ENCODE measurements at places on chromosomes 1 and 21.

DNA sequence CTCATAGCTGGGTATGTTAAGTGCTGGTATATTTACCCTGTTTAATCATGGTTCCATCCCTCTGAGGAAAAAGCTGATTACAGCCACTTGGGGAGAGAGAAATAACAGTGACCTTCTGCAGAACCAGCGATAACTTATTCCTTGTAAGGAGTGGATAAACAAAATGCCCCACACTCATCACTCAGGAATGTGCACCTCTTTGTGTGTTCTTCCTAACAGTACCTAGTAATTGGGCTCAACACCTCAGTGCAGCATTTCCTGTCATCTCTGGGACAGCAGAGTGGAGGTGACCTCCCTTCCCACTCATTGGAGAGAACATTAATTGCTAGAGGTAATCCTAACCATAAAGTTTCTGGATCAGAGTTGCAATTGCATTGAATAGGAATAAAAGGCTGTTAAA is 112.5 kb upstream of the F3 start:
- no peak for DNase-seq

GRCh38 chr1:214525535-214526019 is 25.8 kb downstream of the PTPN14 start:
- no peak for DNase-seq

- DNase-seq: no peak
Observed at GRCh38 chr1:180964595-180964994, 51.9 kb downstream of the KIAA1614 start.

DNA sequence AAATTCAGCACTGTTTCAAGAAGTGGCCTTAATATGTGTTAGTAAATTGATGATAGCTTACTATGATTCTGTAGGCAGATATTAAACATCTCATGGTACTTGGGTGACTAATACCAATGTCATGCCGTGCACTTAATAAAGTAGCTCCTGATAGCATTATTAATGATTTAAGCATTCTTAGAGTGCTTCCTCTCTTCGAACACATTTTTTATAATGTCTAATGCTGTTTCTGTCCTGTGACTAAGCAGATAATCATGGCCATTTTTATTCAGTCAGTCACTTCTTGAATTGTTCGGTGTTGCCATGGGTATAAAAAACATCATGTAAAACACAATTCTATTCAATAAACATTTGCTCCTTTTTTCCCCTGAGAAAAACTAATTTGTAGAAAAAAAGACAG is 804.6 kb upstream of the ADGRL4 start:
- DNase-seq: no peak

GRCh38 chr1:233269656-233270055 is 25.9 kb downstream of the PCNX2 start:
- DNase-seq: no peak

DNA sequence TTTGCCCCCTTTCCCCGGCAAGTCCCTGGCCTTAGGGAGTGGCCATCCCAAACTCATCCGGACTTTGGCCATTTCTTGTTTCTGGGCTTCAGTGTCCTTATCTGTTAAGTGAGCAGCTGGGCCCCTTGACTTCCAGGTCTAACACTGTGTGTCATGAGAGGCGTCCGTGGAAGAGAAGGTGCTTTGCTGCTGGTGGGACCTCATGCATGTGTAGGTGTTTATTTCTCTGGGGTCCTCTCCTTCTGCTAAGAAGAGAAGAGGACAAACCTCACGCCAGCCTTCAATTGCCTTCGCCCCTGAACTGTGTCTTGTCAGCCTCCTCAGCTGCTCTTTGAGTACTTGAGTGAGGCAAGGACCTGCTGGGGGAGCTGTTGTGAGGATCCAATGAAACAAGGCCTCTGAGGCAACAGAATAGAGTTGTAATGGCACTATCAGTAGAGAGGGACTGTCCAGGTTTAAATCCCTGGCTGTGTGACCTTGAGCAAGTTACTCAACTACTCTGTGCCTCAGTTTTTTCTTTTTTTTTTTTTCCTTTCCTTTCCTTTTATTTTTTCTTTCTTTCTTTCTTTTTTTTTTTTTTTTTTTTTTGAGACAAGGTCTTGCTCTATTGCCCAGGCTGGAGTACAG is 72.5 kb downstream of the RUNX3 start:
- DNase-seq: no peak

DNA sequence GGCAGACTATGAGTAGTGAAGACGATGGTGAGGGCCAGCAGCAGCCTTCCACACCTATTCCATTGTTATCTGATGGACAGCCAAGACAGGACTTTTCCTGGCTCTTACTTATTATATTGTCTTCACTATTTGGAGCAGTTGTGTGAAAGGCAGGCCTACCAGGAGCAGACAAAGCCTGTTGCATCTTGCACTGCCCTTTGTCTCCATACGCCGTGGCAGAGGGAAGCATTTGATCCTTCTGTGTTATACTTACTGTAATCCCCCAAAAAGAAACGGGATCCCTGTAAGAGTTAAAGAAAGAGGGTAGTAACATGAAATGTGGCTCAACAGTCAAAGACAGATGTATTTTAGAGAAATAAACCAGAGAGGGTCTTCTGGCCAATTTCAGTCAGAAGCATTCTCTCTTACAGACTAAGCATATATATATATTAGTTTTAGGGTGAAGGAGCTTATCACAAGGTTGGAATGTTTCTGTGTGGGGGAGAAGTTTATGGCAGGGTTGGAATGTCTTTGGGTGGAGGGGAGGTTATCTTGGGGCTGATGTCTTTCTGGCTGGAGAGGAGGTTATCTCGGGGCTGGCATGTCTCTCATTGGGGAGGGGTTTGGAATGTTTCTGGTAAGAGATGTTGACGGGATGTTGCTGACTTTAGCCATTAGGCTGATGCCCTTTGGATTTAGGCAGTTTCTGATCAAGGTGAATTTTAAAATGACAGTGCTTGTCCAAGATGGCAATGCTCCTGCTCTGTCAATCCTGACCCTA is 23.4 kb upstream of the HSD3B1 start:
- no peak for DNase-seq

DNA sequence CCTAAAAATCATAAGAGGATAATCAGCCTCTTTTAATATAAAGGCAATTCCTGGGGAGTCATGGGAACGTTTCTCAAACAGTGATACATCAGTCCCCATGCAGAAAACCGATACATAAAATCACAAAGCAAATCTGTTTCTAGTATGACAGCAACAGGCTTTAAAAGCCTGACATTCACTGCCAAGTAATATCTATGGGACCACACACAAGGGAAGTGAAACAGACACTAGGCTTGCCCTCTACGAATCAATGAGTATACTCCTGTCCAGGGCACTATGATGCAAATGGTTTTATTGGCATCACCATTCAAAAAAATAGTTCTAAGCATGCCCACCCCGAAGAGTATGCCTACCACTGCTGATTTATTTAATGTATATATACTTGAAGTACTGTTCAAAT is 54.4 kb downstream of the TIAM1 start:
- no peak for DNase-seq

- DNase-seq: no peak
Observed at GRCh38 chr1:114218361-114219171, 64.9 kb upstream of the SYT6 start.

- no peak for DNase-seq
Observed at GRCh38 chr1:51044834-51045233, 57.2 kb upstream of the C1orf185 start.

Measured in stimulated activated CD4-positive, alpha-beta T cell treated with anti-CD3 and anti-CD28 coated beads, Interleukin-15, amount 100 ng/mL, for 24 hours (primary cell).